Occipital lobe (tissue), 3 donors: ENCODE measurements at places on chromosomes 2 and 18.

DNA sequence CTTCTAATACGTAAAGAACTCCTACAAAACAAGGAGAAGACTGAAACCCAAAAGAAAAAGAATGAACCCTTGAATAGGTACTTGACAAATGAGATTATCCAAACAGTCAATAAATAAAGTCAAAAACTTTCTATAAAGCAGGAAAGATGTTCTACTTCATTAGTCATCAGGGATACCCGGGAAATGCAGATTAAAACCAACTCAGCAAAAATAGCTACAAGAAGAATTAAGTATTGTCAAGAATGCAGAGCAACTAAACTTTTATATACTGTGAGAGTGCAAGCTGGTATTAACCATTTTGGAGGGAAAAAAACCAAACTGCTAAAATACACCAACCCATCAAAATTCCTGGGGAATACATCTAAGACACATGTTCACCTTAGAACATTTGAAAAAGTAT is 10.4 kb downstream of the TXNL1 start:
- no peak for DNase-seq

GRCh38 chr2:12089001-12089400 is 342.6 kb downstream of the LPIN1 start:
- no peak for DNase-seq

DNA sequence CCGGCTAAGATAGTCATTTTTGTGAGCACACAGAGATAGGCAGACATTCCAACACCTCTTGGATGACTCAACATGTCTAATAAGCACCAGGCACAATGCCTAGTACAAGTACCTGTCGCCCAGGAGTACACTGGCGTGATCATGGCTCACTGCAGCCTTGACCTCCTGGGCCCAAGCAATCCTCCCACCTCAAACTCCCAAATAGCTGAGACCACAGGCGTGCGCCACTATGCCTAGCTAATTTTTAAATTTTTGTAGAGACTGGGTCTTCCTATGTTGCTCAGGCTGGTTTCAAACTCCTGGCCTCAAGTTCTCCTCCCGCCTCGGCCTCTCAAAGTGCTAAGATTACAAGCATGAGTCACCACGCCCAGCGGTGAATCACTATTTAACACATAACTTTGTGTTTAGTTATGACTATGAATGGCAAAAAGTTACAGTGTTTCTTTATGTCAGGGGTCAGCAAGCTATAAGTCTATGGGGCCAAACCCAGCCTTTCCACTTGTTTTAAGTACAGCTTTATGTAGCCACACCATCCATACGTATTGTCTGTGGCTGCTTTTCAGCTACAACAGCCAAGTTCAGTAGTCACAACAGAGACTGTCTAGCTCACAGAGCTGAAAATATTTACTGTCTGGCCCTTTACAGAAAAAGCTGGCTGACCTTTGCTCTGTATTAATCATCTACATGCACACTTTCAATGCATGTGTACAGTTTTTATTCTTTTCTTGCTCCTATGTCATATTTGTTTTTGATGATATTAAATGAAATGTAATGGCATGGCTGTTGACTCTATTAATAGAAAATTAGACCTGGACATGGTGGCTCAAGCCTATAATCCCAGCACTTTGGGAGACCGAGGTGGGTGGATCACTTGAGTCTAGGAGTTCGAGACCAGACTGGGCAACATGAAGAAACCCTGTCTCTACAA is 18.7 kb downstream of the ORC2 start:
- no peak for DNase-seq

GRCh38 chr2:9060819-9061218 is 57.3 kb upstream of the MBOAT2 start:
- no peak for DNase-seq

- DNase-seq: no peak
Observed at GRCh38 chr2:237341872-237342271, 72.1 kb downstream of the COL6A3 start.

DNA sequence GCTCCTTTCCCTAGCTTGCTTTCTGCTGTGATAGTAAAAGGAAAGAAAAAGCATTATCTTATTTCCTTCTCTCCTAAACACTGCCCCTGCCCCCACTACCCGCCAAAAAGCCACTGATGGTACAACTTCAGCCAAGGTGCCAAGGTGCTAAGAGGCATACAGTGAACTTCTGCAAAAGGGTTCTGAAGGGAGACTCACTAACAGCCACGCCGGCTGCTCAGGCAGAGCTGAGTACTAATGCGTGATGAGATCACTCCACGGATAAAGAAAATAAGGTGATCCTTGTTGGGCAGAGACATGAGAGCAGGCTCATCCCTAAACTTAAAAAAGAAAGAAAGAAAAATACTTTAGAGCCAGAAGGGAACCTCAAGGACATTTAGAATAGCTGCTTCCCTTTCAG is 60.5 kb upstream of the PXDN start:
- no peak for DNase-seq
